ENCODE measurements at places on chromosomes 4 and X.
A peak's percentile ranks its signal among the peaks of the same experiment; 100 is the strongest.

DNA sequence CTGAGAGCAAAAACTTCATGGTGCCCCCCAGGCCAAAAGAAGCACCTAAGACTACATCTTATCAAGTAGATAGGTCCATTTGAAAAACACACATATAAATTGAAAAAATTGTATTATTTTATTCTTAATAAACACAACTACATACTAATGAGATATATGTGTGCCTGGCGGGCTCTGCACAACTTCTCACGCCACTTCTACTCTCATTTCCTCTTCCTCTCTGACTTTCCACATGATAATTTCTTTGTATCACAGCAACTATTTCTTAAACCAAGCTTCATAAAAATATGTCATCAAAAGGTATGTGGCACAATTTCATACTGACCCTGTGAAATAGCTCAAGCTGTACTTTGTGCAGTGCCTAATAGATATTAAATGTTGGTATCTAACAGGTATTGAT lies 10.7 kb upstream of the NPY2R start:
- DNase-seq: no peak

DNA sequence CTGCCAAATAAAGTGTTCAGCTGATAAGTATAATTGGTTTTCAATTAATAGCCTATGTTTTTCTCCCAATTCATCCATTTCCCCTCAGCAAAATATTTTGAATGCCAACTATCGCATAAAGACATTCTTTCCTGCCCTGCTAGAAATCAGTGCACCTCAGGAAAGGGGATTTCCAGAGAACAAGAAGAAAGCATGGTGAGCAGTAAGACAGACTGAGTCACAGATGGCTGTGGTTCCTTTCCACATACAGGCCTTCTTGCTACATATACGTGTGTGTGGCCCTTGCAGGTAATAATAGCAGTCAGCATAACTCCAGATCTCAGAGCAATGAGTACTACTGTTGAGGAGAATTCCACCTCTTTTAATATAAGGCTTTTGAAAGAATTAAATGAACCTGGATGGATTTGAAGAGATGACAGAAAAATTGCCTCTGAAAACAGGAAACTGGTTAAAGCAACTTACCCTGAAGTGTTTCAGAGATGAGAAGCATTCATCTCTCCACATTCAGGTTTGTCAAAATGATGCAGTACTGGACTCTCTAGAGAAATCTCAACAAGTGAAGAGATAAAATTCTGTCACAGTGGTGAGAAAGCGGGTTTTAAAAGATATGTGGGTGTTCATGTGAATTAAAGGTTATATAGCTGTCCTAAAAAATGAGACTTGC lies 13.6 kb downstream of the GASK1B start:
- peak; percentile 6 for DNase-seq

DNA sequence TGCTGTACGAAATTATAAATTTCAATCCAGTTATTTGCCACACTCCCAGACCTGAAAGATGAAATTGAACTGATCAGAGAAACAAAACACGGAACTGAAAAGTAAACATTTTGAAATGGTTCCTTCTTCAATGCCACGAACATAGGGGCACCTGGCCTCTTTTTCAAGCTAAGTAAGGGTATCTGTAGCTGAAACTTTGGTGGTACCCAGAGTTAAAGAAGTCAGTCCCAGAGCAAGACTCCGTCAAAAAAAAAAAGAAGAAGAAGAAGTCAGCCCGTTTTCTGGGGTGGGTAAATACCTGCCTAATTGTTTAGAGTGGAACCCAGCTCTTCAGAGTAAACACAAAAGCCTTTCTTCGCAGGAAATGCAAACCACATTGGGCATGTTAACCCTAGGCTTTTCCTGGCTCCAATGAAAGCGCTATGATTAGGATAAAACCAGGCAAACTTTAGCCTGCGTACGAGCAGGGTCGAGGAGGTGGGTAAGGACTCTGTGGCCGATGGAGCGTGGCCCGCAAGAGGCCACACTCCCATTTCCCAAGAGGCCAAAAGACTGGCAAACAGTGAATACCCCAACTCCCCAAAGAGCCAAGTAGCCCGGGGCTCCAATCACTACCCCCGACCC lies 1.3 kb downstream of the ANTXR2 start:
- DNase-seq: no peak

GRCh38 chr4:123555807-123556273 lies 159.2 kb downstream of the SPRY1 start:
- DNase-seq: no peak

GRCh38 chr4:168636506-168637196 lies 139.8 kb downstream of the PALLD start:
- DNase-seq: no peak

DNA sequence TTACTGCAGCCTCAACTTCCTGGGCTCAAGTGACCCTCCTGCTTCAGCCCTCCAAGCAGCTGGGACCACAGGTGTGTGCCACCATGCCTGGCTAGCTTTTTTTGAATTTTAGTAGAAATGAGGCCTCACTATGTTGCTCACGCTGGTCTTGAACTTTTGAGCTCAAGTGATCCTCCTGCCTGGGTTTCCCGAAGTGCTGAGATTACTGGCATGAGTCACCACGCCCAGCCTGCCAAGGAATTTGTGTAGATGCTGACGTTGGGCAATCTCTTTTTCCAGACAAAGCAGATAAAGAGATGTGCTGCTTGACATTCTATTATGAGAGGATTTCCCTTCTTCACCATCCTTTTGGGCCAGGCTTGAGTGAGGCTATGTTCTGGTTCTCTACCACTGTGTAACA lies 254.5 kb upstream of the RPS6KA3 start:
- DNase-seq: no peak

- DNase-seq: no peak
Measured at GRCh38 chr4:6277935-6278800, 8.5 kb downstream of the WFS1 start.

- DNase-seq: no peak
Measured at GRCh38 chrX:107577933-107578332, 50.4 kb upstream of the PRPS1 start.

DNA sequence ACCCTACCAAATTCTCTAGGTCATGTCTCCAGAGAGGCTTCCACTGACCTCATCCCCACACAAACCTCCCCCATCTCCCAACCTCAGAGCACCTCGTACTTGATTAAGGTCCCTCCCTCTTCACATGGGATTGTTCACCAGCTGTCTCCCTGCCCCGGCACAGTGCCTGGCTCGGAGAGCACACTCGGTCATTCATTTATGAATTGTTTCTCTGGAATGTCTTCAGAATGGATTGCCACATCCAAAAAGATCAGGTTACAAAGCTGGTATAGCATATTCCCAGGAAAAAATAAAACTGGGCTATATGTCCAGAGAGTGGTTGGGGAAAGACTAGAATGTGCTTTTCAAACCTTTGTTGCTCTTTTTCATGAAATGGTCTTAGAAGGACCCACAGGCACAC lies 21.6 kb downstream of the JAKMIP1 start:
- DNase-seq: no peak

- no peak for DNase-seq
Measured at GRCh38 chr4:109041463-109042360, 260.7 kb downstream of the COL25A1 start.

- DNase-seq: no peak
Measured at GRCh38 chrX:152991123-152991522, 2.8 kb downstream of the PNMA5 start.

- no peak for DNase-seq
Measured at GRCh38 chr4:119623025-119623424, 5.6 kb downstream of the PDE5A start.

GRCh38 chrX:68675571-68675970 lies 28.1 kb downstream of the STARD8 start:
- no peak for DNase-seq

GRCh38 chr4:58653251-58653650 lies 1543.1 kb upstream of the IGFBP7 start:
- DNase-seq: no peak

- DNase-seq: peak; percentile 82
Measured at GRCh38 chrX:115330498-115331168, 41.1 kb downstream of the LUZP4 start.

DNA sequence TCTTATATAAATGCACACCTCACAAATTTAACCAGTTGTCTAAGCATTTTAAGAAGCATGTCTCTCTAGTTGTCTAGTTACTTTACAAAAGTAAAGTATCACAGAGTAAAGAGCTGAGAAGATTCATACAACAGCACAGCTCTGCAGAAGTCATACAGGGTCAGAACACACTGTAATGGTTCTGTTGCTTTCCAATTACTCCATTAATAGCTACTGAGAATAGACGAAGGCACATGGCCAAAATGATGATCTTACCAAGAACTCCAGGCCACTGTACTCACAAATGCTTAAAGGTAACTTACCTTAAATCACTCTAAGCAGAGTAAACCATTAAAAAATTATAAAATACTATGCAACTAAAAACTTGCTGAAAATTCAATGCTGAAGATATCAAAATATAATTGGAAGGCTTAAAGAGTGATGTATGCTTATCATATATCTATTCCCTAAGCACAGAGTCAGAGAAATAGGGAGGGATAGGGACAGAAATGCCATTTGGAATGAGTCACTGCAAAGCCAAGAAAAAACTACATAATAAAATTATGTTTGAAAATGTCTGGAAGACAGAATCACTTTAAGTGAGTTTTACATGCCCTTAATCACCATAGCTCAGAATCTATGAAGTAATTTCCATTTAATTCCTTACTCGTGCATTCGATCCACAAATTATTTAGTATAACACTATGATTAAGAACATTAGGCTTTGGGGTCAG lies 71.0 kb downstream of the DDX60L start:
- no peak for DNase-seq

DNA sequence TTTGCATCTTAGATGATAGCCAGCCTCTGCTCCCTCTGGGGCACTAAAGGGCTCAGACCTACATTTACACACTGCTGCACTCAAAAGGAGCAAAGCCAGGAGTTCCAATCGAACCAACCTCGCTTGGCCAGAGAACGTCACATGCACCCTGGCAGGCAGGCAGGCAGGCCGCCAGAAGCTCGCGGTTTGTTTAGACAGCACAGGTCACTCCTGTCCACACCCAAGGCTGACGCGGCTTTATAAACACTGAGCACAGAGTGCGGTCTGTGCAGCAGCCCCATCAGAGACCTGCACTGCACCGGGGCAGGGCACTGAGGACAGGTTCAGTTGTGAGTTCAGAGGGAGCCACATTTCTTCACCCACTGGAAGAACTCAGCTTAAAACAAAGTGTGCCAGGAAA lies 143.9 kb downstream of the BCOR start:
- no peak for DNase-seq

DNA sequence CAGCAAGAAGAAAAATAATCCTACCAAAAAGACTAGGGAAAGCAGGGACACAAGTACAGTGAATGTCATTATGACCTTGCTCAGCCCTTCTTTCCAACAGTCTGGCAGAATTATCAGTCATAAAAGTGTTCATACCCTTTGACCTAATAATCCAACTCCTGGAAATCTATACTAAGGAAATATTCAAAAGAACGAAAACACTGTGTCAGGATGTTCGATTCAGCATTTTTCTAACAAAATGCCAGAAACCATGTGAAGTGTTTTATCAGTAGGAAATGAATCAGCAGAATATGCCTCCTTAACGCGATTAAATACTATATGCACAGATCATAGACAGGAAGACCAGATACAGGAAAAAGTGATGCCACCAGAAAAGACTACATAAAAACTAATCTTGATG lies 16.2 kb upstream of the S100G start:
- no peak for DNase-seq

DNA sequence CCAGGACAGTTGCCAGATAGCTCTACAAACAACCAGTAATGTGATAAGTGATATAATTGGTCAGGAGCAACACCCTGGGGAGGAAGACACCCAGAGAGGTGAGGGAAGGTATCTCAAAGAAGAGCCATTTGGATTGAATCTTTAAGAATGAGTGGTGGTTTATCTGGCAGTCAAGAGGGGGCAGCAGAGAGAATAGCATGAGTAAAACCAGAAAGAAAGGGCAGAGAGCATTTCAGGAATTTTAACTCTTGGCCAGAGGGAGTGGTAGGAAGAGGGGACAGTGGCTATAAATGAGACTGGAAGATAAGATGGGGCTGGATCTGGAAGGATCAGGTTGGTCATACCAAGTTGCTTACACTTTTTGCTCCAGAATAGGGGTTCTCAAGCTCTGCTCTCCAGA lies 5.9 kb upstream of the SEPTIN6 start:
- peak; percentile 41 for DNase-seq
